ENCODE measurements at places on chromosomes 11 and 22.

DNA sequence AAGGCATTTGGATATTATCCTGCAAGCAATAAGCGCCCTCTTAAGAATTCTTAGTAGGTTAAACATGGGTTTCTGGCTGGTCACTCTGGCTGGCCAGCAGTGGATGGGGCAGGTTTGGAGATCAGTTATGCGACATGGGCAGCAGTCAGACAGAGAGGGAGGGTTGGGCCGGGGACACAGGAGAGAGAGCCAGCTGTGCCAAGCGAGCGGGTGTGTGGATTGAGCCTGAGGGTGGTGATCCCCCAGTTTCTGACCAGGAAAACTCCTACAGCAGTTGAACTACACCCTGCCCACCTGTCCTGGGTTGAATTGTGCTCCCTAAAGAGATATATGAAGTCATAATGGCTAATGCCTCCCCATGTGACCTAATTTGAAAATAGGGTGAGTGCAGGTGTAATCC lies 671.2 kb downstream of the TBC1D22A start:
- no peak for DNase-seq

GRCh38 chr22:37195921-37196320 lies 7.9 kb upstream of the C1QTNF6 start:
- no peak for DNase-seq

GRCh38 chr11:65047581-65048422 lies 6.8 kb downstream of the SAC3D1 start:
- no peak for DNase-seq

- no peak for DNase-seq
These were observed 1151.2 kb upstream of the CCDC90B start for GRCh38 chr11:84437071-84437980.

GRCh38 chr11:99683933-99684332 lies 663.2 kb downstream of the CNTN5 start:
- DNase-seq, result no peak

- DNase-seq, result no peak
These were observed 69.7 kb downstream of the MYO7A start for GRCh38 chr11:77197626-77198320.

GRCh38 chr22:29081517-29082236 lies 8.8 kb downstream of the KREMEN1 start:
- no peak for DNase-seq

DNA sequence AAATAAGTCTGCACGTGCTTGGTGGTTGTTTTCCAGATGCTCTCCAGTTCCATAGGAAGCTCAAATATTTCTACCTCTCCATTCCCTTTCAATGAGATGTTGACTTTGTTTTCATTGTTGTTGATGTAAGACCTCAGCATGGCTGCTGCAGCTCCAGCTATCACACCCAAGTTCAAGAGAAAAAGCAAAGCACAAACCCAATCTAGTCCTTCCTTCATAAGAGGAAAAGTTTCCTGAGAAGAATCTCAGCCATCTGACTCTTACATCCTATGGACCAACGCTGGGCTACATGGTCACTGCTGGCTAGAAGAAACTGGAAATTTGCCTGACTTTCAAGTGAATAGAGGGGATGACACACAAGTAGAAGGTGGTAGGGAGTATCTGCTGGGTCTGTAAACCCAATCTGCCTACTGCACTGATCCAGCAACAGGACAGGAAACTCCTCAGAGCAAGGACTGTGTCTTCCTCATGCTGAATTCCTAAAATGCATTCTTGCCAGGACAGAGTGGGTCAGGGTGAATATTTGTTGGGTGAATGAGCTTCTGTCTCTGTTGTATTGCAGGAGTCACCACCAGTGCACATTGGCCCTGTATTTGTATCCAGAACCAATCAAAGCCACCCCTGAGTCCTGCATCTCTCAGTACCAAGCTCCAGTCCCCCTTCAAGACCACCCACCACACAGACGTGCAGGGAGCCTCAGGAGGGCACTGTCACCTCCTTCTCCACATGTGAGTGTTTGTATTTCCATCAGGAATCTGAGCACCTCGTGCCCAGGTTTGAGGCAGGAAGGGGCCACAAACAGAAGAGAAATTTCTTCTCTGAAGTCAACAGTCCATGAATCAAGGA lies 118.0 kb upstream of the IGLL5 start:
- DNase-seq, result no peak

DNA sequence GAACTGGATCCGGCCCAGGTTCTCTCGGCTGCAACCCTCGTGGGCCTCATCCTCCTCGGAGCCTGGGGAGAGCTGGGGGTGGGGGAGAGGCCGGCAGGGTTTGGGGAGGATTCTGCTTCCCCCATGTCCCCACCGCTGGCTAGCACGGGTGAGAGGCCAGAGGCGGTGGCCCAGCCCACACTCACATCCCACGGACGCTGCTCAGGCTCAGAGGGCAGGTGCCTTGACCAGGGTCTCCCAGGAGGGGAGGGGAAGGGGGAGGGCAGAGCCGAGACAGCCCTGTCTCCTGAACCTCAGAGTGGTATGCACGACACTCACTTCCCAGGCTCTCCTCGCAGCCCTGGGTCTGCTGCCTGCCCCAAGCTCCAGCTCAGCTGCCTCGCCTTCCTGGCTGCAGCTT lies 19.6 kb downstream of the LRRC10B start:
- DNase-seq, result no peak

DNA sequence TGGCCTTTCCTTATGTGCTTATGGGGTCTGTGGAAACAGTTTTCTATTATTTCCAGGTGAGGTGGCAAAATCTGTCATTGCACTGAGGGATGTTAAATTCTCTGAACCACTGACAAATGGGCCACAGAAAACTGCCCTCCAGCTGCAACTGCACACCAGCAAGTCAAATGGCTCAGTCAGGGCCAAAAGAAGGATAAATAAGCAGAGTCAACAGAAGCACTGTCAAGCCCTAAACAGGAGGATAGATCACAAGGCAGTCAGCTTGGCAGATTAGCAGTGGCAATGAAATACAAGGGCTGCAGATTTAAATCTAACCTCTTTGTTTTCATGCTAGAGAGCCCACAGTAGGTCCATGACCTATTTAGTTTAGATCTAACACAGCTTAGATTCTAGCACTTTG lies 435.6 kb downstream of the ETS1 start:
- no peak for DNase-seq

- no peak for DNase-seq
These were observed 58.9 kb downstream of the CDKN1C start for GRCh38 chr11:2826679-2827056.

- DNase-seq, result no peak
These were observed 6.6 kb upstream of the GNAZ start for GRCh38 chr22:23063539-23064380.

DNA sequence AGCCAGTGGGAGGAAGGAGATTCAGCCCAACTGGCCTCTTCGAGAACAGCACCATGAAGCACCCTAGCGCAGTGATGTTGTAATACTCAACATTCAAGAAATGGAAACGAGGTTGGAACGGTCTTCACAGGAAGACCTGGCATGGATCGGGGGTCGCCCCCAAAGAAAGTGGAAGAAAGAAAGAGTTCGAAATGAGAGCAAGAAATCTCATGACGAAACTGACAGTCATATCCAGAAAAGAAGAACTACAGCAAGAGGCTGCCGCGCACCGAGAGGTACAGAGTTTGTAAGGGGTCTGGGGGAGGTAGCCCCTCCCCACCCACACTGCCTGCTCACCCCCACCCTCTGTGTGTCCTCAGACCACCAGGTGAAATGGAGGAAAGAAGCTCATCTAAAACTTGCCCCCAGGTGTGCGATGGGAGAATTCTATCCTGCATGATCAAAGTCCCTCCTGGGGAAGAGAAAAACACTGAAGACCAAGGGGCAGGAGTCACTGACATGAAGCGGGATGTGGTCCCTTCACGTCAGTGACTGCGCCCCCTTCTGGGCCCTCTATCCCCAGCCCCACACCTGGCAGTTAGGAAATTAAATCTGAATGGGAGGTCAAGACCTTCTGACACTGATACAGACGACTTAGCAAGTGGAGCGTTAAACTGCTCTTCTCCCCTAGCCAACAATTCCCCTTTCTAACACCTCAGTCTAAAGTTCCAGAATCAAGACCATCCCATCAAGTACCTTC lies 52.9 kb upstream of the SPATA19 start:
- no peak for DNase-seq

- no peak for DNase-seq
These were observed 75.2 kb downstream of the DHCR7 start for GRCh38 chr11:71372693-71373657.

DNA sequence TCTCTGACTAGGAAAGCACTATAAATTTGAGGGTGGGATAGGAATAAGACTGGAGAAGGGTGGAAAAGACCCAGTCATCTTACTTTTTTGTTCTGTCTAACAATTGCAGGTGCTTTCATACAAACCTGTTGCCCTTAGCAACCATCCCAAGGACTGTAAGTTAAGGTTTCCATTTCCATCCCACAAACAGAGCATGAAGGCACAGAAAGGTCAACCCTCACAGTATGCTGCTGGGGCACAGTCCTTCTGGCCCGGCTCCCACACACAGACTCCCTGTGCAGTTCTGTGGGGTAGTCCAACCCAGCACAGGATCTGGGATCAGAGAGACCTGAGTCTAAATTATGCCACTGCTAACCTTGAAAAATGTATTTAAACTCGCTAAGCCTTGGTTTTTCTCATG lies 38.4 kb upstream of the ETS1 start:
- no peak for DNase-seq
